ENCODE measurements at places on chromosomes 2 and 18. TPM values are rescaled to one million over a fixed set of nuclear protein-coding genes. Genes with fewer than 3 reads are reported as not detected.

The LYPD6 gene
- total RNA-seq = not detected

DNA sequence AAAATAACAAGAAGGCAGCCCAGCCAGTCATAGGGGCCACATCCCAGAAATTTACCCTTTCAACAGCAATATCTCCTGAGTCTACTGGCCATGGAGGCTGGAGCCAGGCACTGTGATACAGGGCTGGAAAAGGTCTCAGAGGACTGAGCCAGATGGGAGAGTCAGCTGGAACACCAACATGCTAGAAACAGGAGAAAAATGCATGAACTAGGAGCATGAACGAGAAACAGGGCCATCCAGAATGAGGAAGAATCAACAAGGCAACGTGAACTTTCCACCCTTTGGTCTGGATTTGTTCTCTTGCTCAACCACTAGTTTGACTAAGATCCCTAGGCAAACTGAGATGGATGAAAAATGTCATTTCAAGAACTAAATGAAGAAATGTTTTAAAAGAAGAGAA is 13.1 kb downstream of the PID1 start:
- no peak for DNase-seq

DNA sequence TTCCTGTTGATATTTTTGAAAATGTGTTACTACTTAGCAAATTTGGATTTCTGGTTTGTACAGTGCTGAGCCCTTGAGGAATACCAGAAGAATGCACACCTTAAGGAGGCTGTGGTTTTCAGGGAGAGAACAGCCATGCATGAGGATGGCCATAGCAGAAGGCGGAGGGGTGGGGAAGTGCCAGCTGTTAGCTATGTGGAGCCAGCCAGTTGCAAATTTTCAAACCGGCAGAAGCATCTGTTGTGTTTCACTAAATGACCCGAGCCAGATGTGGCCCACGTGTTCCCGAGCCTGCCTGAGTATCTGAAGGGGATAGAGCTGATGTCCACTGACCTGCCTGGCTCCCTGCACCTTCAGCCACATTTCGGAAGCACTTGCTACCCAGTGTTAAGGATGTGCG is 16.4 kb upstream of the RBM44 start:
- DNase-seq = no peak

DNA sequence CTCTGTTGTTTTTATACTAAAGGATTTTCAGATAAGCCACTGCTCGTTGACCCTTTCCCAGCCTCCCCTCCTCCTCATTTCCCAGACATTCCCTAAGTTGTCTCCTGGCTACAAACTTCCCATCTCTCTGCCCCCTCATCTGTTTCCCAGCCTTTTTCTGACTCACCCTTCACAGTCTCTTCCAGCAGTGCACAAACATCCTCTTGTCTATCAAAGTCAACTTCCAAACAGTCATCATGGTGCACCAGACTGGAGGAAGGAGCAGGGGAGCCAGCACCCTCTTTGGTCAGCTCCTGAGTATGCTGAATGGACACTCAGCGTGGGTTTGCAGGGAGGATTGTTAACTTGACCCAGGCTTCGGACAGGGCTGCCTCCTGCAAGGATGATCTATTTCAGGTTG is 26.6 kb upstream of the SPRED2 start:
- DNase-seq = no peak

The MAPK4 gene
- total RNA-seq = not detected

DNA sequence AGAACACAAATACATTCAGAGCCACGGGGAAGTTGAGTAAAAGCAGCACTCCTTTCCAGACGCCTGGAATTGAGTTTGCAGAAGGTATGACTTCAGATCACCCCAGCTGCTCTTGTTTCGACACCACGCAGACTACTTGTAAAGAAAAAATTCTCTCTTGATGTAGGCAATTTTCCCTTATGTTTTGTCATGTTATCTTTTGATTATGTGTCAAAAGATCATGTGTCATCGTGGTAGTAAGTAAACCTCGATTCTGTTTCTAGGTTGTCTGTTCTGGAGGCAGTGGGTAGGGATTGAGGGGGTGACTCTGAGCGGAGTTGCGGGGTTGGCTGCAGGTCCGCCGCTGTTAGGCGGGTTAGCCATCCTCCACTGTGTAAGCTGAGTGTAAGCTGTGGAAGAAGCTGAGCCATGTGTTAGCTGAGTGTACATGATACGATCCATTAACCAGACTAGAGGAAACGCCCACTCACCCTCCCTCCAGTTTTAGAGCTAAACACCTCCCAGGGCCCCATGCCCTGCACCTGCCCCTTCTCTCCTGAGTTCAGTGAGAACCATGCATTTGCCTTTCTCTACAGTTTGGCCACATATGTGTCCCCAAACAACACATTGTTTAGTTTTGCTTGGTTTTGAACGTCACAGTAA is 181.8 kb downstream of the SNTG2 start:
- no peak for DNase-seq

GRCh38 chr18:58337285-58337684 is 291.6 kb downstream of the ALPK2 start:
- DNase-seq = no peak

DNA sequence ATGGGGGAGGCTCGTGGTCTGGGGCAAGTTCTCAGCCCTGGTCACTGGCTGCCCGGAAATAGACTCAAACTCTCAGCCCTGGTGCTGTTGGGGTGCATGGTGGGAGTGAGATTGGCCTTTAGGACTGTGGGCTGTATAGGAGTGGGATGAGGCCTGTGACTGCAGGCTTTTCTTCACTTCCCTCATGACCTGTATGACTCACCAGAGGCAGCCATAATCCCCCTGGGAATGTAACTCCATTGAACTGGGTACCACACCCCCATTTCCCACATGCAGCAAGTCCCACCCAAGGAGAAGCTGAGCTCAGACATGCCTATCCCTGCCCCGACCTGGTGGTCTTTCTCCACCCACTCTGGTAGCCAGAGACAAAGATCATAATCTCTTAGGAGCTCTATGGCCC is 177.7 kb upstream of the OSR1 start:
- peak; percentile 46 for DNase-seq

The LINC00305 gene
- not detected for total RNA-seq

- DNase-seq = no peak
Observed at GRCh38 chr2:64922482-64923384, 66.5 kb upstream of the SLC1A4 start.

The DUSP19 gene
- 1.2 TPM for total RNA-seq

GRCh38 chr2:2294183-2294690 is 36.8 kb downstream of the MYT1L start:
- no peak for DNase-seq

DNA sequence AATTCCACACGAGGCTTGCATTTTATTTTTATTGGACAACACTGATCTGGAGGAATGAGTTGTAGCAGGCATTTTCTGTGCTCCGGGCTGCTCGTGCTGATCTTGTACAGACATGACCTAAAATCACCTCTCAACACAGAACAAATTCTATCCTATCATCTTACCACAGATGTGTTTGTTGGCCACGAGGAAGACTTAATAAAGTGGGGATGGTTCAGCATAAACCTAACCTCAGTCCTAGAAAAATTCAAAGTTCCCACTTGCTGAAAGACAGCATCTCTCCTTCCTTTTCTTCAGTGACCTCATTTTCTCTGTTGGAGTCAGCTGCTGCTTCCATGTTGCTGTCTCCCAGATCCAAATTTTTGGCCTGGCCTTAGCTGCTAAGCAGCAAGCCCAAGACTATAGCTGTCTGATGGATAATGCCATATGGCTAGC is 45.3 kb downstream of the RBKS start:
- peak; percentile 54 for DNase-seq

The TMEM182 gene
- total RNA-seq = 7.4 TPM

GRCh38 chr2:238090887-238091286 is 9.3 kb upstream of the ESPNL start:
- DNase-seq = no peak

The SLC4A5 gene
- 1.5 TPM for total RNA-seq

DNA sequence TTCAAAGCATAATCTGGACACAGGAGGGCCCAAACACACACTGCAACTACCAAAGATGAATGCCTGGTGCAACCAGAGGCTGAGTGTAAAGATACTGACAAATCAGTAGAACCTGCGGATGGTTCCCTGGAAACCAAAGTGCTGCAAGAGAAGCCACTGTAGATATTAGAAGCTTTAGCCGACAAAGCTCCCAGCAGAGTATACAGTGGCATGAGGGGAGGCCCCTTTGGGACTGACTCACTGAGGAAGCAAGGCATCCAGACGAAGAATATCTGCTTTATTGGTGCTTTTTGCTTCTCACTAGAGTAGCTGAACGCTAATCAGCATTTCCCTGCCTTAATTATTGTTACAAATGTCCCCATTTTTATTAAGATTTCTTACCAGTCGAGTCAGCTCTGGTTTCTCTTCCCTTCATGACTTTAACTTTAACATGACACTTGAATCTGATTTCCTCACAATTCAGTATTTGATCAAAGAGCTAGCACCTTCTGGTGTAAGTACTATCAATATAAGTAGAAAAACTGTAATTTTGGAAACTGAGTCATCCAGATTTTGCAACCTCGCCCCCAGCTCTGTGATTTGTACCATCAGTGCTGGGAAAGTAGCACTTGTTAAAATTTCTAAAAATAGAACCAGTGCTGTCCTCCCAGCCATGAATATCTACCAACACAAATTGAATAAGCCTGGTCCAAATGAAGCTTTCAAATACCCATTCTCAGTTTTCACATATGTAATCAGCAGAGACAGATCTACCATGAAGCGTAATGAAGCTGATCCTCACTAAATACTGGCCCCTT is 34.2 kb downstream of the FIGN start:
- DNase-seq = no peak

The DTNA gene
- 10.2 TPM for total RNA-seq

The EML6 gene
- 0.19 TPM for total RNA-seq

GRCh38 chr18:77000527-77000926 is 132.1 kb downstream of the MBP start:
- DNase-seq = peak; percentile 17

- DNase-seq = peak; percentile 19
Observed at GRCh38 chr2:17962876-17963275, 84.4 kb downstream of the KCNS3 start.

The ANKRD62 gene
- not detected for total RNA-seq

The CELF4 gene
- total RNA-seq = 0.67 TPM

The ECEL1 gene
- not detected for total RNA-seq

The GRHL1 gene
- 6.0 TPM for total RNA-seq

GRCh38 chr2:128791120-128791984 is 472.7 kb upstream of the HS6ST1 start:
- DNase-seq = peak; percentile 13

The ACADL gene
- total RNA-seq = not detected

- DNase-seq = no peak
Observed at GRCh38 chr2:99903981-99904380, 238.4 kb downstream of the AFF3 start.

DNA sequence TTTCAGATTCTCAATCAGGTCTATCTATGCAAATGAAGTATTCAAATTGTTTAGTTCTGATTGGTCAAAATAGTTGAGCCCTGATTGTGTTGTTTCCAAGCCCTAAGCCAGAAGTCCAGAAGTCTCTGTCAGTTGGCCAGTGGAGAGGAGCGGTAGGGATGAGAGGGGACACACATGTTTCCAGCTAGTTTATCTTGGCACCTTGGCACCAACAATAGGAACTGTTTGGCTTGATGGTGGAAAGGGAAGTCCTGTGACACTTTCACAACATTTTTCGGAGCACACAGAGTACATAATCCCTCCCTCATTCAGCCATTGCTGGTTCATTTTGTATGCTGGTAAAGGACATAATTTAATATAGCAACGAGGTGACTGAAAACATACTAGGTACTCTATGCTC is 1661.6 kb downstream of the SUCLG1 start:
- no peak for DNase-seq

GRCh38 chr2:240595381-240596079 is 9.0 kb downstream of the CAPN10 start:
- no peak for DNase-seq

- DNase-seq = no peak
Observed at GRCh38 chr18:55199291-55199963, 240.2 kb upstream of the CCDC68 start.

DNA sequence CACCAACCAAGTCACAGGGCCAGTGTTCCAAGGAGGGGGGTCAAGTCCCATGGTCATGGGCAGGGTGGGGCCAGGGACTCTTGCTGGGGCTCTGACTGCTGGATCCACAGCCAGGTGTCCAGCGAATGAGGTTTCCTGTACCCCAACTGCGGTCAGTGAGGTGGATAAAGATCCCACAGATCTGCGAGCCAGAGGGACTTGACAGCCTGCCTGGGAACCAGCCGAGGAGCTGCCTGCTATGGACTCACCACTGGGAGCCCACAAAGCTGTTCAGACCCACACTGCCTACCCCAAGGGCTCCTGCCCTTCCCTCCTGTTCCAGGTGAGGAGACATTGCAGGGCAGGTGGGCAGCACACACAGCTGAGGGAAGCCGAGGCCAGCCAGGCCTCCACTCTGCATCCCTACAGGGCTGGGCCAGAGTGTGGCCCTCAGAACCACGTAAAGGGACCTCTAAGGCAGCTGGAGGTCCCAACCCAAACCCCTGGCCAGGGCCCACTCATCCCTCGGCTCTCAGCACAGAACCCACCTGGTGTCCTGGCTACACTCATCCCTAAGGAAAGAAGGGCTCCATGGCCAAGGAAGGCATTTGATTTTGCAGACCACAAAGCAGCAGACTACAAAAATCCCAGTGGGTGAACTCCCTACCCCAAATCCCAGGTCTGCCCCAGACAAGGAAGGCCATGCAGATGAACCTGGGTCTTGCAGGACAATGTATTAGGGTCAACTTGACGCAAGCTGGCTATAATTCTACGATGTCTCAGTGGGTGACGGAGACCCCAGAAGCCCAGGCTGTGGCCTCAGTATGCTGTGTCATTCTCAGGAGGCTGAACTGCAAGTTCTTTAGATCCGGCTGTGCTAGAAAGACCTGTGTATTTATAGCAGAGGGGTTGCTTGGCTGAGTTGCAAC is 209.2 kb downstream of the MGAT5 start:
- no peak for DNase-seq

DNA sequence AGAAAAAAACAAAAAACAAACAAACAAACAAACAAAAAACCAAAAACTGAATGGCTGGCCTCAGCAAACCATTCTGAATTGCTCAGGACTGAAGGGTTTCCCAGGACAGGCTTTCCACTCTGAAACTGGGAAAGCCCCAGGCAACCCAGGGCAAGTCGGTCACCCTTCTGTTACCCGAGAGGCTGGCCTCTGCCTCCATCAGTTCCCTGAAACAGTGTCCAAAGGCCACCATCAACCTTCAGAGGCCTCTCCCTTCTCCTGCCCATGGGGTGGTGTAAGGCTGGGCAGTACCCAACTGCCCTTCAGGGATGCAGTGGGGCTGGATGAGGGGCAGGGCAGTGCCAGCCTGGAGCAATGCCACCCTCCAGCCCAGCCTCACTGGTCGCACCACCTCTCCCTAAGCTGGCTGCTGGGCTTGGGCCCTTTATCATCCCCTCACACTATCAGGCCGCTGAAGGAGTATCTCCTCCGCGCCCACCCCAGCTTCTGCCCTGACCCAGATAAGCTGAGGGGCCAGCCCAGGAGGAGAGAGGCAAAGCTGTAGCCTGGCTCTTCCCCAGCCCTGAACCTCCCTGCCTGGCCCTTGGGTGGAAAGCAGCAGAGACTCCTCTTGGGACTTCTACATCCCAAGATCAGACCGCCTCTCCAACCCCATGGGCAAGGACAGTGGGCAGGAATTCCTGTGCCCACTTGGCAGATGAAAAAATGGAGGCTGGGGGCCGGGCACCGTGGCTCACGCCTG is 35.9 kb downstream of the ZFP36L2 start:
- DNase-seq = no peak

- DNase-seq = no peak
Observed at GRCh38 chr18:7592305-7593071, 25.4 kb downstream of the PTPRM start.

GRCh38 chr2:26745609-26746327 is 18.3 kb upstream of the SLC35F6 start:
- peak; percentile 48 for DNase-seq

The PAIP2B gene
- total RNA-seq = 2.1 TPM

Data from mammary epithelial cell (primary cell).